ENCODE measurements at places on chromosomes 11 and 22.

- DNase-seq: no peak
These were observed 17.0 kb downstream of the SLC43A1 start for GRCh38 chr11:57498540-57498939.

DNA sequence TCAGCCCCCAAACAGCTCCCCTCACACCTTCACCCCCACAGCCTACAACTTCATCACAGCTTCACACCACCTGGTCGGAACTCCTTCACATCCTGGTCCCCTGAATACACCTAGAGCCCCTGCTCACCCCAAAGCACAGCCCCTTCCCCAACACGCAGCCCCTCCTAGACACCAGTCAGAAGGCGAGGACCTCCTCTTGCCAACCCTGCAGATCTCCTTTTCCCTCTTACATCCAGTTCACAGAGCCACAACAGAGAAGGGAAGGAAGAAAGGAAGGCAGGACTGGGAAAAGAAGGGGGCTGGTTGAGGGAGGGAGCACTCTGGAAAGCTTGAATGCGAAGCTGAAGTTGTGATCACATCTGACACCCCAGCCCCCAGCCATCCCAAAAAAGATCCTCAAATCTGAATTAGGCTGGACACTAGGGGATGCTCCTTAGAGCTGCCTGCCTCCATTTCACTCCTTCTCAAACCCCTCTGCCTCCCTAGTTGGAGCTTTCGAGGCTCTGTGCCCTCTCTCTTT lies 629 bp downstream of the CCKBR start:
- no peak for DNase-seq

DNA sequence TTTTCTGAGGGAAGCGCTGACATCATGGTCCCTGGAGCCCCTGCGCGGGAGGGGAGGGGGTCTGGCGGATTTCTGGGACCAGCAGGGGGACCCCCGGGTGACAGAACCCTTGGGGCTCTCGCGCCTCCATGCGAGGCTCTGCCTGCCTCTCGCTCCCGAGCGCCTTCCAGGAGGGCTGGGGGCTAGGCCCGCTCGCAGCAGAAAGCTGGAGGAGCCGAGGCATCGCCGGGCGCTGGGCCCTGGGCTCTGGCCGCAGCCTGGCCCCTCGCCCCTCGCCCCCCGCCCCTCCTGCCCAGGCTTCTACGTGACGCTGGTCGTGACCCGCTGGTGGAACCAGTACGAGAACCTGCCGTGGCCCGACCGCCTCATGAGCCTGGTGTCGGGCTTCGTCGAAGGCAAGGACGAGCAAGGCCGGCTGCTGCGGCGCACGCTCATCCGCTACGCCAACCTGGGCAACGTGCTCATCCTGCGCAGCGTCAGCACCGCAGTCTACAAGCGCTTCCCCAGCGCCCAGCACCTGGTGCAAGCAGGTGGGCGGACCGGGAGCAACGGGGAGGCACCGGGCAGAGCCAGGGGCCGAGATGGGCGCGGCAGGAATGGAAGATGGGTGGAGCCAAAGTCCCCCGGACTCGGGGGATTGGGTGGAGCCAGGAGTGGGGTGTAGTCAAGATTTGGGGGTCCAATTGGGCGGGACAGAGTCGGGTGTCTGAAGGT lies 5.4 kb downstream of the BEST1 start:
- DNase-seq: no peak

GRCh38 chr11:106242718-106243415 lies 165.4 kb downstream of the AASDHPPT start:
- DNase-seq: no peak

DNA sequence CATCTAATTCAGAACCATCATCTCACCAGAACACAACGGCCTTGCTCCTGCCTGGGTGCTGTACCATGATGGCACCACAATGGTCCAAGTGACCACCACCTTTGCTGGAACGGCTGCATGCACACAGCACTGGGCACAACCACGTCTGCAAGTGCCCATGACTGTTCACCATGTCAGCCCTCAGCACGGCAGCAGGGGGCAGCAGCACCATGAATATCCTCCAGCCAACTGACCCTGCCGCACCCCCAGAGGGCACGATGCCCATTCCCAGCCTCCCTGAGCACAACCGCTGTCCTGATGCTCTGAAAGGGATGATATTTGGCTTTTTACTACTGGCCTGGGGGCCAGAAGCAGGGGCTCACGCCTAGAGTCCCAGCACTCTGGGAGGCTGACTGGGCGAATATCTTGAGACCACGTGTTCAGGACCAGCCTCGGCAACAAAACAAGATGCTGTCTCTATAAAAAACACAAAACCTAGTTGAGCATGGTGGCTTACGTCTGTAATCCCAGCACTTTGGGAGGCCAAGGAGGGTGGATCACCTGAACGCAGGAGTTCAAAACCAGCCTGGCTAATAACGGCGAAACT lies 25.7 kb downstream of the DRD4 start:
- DNase-seq: peak; percentile 48
